ENCODE measurements at places on chromosomes 6 and 20.
A peak's percentile ranks its signal among the peaks of the same experiment; 100 is the strongest.

GRCh38 chr6:53179961-53180651, 31.5 kb upstream of the GCM1 start:
- DNase-seq = no peak

DNA sequence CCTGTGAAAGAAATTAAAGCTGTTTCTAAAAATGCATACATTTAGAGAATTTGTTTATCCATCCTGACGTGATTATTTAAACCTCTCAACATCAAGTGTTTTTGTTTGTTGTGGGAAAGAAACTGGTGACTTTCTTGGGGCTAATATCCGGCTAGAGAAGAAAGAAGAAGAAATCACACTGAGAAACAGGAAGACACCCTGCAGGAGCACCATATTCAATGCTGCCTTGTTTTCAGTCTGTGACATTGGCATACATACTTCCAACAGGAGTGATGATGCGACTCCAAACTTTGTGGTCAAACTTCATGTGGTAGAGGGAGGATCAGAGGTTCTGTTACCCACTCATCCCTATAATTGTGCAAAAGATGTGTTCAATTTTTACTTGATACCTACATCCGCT, 997.6 kb upstream of the CITED2 start:
- DNase-seq = no peak

GRCh38 chr6:86148586-86148985, 505.9 kb upstream of the SYNCRIP start:
- no peak for DNase-seq

DNA sequence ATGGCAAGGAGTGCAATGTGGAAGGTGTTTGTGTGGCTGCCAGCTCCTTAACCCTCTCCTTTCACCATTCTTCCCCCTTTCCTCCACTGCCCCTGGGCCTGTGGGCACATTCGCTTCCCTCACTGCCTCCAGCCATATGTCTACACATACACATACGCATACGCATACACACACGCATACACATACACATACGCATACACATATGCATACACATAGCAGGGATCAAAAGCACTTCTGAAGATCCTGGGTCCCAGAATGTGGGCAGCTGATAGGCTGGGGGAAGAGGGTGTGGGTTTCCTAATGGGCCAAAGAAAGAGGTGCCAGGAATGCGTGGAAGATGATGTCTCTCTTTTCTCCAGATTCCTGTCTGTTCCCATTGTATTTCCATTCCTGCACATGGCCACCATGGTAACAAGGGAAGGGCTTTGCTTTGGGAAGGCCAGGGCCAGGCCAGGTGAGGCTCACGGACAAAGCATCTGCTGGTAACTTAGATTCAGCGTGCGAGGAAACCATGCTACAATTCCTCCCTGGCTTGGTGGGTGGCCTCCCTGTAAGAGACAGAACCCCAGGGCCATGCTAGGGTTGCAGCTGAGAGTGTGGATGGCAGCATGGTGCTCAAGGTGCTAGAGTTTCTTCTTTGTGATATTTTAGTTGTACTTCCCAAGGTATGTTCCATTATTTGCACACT, 44.8 kb upstream of the GTSF1L start:
- no peak for DNase-seq

DNA sequence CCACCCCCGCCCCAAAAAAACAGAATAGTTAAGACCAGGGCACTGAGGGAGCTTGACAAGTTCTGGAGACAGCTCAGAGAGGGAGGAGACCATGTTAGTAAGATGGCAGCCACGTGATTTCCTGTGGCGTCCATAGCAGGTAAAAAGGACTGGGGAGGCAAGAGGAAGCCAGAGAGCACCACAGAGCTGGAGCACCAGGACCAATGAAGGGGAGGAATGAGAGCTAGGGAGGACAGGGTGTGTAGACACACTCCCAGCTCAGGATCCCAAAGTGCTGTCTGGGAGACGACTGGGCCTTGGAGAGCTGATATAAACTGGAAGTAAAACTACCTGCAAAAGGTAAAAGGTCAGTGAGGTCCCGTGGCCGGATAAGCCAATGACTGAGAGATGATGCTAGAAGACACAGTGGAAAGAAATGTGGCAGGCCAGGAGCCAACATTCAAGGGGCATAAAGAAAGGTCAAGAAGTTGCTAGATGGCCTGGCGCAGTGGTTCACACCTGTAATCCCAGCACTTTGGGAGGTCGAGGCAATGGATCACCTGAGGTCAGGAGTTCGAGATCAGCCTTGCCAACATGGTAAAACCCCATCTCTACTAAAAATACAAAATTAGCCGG, 39.0 kb downstream of the SLC23A2 start:
- no peak for DNase-seq

DNA sequence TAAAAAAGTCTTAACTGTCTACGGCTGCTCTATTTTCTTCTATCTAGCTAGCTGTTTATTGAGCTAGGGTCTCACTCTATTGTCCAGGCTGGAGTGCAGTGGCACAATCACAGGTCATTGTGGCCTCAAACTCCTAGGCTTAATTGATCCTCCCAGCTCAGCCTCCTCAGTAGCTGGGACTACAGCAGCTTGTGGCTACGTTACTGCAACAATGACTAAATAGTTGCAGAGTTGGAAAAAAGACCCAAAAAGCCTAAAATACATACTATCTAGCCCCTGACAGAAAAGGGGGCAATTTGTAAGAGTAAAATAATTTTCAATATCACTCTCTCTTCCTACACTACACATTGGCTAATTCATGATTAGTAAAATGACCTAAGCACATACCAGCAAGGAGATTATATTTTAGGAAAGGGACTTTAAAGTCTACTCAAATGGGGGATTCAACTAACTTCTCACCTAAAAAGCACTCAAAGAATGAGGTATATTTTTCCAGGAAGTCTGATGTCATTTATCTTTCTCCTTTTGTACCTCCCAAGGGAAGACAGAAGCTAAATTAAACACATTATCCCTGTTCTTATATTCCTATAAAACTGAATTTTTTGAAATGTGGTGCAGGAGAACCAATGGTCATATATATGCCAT, 82.8 kb downstream of the ZMYND8 start:
- DNase-seq = no peak

DNA sequence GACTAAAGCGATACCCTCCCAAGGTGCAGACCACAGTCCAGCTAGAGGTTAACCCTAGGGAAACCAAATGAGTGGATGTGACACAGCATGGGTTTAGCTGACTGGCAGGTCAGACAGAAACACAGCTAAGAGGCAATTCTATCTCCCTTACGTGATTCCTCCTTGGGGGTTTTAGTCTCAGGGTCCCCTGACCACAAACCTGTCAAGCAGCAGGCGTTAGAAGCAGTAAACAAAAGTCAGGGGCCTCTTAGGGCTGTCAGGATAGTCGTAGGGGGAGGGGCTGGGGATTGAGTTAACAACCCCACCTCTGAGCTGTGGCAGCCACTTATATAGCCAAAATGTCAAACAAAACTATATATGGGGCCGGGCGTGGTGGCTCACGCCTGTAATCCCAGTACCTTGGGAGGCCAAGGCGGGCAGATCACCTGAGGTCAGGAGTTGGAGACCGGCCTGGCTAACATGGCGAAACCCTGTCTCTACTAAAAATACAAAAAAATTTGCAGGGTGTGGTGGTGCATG, 13.6 kb downstream of the KCNK5 start:
- DNase-seq = no peak

DNA sequence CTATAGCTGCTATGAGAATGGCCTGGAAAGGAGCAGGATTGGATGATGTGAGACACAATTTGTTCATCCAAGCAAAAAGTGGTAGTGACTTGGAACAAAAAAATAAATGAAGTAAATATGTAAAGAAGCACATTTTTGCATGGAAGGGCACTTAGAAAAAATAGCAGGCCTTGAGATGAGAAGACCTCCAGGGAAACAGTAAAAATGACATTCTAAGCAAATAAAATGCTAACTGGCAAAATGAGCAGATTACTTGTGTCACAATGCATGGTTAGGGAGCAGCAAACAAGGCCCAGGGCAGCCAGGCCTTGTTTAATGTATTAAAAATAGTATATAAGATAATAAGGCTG, 19.8 kb upstream of the COX7A2 start:
- DNase-seq = no peak

DNA sequence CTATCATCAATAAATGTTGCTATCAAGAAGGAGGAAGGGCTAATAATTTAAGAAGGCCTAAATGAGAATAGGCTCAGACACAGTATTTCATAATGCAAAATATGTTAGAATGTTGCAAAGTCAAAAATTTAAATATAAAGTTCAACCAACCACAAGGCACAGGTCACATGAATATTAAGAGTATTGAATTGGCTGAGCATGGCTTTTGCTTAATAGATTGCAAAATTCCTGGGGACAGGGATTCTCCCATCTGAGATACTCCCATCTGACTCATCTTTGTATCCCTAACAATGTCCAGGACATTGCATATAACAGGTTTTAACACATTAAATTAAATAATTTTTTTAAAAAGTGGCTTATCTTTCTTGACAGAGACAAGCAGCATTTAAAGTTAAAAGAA, 32.9 kb upstream of the UTRN start:
- DNase-seq = no peak

DNA sequence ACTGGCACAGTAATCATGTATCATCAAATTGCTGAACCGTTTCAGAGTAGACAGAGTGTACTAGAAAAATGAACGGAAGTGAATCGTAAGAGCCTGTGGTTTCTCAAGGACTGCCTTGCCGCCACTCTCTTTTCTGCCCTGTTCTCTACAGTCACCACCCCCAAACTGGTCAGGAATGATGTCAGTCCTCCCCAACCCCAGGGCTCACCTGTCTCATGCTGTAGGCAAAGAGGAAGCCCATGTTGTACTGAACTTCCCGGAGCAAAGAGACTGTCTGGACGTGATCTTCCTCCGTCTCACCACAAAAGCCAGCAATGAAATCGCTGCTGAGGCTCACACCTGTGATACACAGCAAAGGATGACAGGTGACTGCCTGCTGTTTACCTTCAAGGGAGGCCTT, 31.0 kb downstream of the CDK5RAP1 start:
- no peak for DNase-seq

DNA sequence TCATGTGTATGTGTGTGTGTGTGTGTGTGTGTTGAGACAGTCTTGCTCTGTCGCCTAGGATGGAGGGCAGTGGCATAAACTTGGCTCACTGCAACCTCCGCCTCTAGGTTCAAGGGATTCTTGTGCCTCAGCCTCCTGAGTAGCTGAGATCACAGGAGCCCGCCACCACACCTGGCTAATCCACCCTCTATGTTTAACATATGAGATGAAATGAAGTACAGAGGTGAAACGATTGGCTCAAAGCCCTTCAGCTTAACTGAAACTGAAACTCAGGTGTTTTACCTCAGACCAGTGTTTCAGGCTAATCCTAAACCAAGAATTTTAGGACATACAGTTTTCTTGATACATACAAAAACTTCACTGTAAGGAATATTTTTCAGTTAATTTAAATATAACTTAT, 167.3 kb downstream of the KCNQ5 start:
- no peak for DNase-seq

DNA sequence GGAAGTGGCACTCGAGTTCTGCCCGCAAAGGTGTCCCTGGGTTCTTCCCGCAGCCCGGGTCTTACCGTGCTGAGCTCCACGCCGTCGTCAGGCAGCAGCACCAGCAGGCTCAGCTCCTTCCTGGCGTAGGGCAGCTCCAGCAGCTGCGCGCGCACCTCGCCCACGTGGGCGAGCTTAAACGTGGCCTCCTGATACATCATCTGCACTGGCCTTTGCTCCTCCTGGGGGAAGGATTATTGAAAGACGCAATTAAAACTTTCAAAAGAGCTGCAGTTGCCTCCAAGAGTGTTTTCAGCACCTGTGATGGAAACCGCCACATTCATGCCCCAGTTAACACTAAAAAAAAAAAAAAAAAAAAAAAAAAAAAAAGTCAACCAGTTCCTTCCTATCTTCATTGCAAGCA, 11.3 kb downstream of the SERPINB9 start:
- DNase-seq = peak; percentile 67

DNA sequence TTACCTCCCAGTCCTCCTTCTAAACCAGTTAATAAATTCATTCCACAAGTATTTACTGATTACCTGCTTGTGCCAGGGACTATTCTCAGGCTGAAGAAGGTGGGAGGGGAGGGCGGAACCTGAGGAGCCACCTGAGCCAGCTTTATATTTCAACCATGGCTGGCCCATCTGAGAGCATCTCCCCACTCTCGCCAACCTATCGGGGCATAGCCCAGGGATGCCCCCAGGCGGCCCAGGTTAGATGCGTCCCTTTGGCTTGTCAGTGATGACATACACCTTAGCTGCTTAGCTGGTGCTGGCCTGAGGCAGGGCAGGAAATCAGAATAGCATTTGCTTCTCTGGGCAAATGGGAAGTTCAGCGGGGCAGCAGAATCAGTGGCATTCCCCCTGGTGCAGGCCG, 4.9 kb upstream of the AAR2 start:
- DNase-seq = no peak

- no peak for DNase-seq
These were observed 19.8 kb downstream of the NFYA start for GRCh38 chr6:41092421-41093140.

- no peak for DNase-seq
These were observed 79.0 kb downstream of the PPP1R3G start for GRCh38 chr6:5164092-5164491.

DNA sequence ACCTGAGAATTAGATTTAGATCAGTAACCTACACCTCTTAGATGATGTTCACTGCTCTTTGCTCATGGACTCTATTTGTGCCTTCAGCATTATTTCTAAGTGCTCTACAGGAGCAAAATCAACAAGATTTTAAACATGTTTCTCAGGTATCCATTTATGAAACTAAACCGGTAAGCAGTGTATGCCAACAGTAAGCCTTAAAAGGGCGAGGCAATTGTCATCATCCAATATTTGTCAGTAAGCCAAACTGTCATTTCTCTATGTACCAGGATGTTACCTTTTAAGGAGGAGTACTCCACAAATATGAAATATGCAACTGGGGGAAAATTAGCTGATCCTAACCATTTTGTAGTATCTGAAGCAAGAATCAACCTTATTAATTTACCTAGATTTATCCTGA, 69.6 kb upstream of the ZNF184 start:
- DNase-seq = no peak

DNA sequence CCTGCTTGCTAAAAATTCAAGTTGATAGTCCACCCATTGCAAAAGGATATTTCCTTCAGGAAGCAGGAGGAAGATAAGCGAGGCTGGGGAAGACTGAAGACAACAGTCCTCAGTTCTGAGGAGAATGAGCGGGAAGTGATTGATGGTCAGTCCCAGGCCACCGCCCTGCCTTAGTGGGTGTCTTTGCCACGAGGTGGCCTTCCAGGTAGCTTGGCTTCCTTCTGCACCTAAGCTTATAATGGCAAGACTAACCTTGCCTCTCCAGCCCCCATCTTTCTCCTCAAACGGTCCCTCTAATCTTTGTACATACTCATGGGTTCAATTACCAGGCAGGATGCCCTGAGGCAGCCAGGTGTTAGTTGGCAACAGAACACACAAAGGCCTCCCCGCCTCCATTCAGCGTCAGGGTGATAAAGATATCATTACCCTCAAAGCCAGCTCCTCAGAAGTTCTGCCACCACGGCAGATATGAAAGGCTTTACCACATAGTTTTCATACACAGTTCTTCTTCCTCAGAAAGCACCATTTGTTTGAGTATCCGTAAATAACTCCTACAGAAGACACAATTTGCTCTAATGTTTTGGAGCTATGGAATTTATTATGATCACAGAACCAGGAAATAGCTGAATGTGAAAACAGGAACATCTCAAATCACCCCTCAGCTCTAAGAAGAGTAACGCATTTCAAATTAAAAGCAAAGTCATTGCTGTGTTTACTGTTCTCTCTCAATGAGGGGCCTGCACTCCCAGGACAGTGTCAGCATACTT, 249.4 kb downstream of the ATXN1 start:
- DNase-seq = peak; percentile 41
